ENCODE measurements at places on chromosomes 13 and 19. TPM values are rescaled to one million over a fixed set of nuclear protein-coding genes. Genes with fewer than 3 reads are reported as not detected.

The ZNF324B gene
- total RNA-seq, result 12.1 TPM

The DNAJC15 gene
- total RNA-seq, result 10.2 TPM

The PSG1 gene
- 17.2 TPM for total RNA-seq

The BRSK1 gene
- 5.1 TPM for total RNA-seq

The TMC4 gene
- total RNA-seq, result 0.36 TPM

The FARP1 gene
- 78.7 TPM for total RNA-seq

The PRR19 gene
- 0.32 TPM for total RNA-seq

The ZNF583 gene
- 11.8 TPM for total RNA-seq
